NCI-H2081 (cell line): ENCODE measurements at places on chromosomes 7 and 10.

DNA sequence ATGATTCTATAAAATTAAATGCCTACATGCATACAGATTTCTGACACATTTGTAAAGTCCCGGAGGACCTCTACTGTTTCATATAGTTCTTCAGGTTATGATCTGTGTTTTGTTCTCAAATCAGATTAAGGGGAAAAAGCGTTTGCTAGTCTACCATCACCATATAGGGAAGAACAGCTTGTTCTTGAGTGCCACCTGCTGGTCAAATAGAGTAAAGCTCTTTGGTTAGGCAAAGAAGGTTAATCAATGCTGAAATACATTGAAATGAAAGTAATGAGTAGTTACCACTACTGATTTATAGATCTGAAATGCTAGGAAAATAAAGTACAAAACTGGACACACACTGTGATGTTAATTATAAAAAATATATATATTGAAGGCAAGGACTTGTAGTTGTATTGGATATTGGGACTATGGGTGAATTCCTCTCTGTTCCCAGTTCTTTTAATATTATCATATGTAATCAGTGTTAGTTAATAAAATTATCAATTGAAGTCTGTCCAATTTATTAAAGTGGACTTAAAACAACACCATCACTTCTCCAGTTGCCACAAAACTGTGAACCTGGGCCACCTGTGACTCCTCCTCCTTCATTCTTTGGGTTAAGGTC, 72.6 kb upstream of the PDLIM1 start:
- peak; percentile 67 for DNase-seq

GRCh38 chr10:110698340-110698739, 54.2 kb downstream of the RBM20 start:
- no peak for DNase-seq

GRCh38 chr7:22564511-22565045, 64.6 kb upstream of the STEAP1B start:
- DNase-seq = no peak

DNA sequence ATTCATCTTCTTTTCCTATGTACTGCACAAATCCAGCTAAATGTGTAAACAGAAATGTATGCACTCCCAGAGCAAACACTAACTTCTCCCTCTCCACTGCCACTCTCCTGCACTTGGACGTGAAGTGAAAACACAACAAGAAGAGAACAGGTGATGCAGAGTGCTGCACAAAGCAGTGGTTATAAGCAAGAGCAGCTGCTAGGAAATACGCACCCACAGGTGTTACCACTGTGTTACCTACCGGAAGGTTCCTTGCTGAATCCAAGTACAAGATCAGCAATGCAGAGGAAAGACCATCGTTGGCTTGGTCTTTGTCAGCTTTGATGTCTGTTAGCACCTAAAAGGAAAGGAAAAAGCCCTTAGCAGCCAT, 54.6 kb upstream of the NCAPG2 start:
- no peak for DNase-seq

DNA sequence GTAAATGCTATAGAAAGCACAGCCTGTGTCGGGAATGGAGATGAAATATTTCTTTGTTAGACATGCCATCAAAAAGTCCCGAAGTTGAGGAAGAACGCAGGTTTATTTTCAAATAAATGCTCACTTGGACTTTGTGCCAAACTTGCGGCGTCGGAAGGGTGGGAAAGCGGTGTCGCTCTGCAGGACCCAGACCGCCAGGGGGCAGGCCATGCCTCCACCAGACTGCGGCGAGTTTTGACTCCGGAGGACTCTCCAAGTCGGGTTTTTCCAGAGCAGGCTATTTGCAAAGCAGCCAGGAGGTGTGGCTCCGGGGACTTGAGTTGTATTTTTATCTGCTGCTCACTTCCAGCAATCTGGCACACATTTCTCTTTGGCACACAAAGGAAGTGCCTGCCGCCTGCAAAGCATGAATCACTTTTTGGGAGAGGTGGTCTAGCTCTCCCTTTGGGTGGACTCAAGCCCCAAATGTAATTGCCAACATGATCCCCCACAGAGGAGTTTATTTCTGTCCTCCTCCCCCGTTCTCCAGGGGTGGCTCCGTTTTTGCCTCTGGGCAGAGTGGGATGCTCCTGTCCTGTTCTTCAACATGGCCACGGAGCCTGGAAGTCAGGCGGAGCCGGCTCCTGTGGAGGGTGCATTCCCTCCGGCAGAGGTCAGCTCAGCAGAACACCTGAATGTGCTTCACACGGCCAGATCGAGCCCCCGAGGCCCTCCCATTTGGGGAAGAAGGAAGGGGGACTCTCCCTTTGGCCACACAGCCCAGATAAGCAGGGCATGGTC, 82.3 kb upstream of the GPR26 start:
- DNase-seq = peak; percentile 16

DNA sequence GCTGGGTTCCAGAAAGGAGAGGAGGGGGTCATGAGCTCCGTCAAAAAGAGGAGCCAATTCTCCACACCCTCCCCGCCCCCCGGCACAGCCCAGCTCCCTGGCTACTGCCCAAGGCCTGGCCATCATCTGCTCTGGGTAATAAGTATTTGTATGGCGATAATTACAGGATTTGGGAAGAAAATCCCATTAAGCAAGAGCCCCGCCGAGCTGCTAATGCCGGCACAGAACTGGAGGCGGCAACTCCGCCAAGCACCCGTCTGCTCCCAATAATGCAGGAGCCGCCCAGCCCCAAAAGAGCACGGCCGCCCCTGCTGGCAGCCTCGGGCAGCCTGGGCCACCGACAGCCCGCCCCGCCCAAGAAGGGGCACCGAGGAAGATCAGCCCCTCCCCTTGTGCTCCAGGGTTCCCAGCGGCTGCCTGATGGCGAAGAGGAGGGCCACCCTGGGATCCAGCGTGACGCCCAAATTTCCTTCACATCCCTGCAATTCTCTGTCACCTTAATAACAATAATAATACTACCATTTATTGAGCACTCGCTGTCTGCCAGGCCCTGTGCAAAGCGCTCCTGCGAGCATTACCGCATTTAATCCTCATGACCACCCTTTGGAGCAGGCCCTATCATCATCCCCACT, 5.9 kb downstream of the SLIT1 start:
- DNase-seq = peak; percentile 93

DNA sequence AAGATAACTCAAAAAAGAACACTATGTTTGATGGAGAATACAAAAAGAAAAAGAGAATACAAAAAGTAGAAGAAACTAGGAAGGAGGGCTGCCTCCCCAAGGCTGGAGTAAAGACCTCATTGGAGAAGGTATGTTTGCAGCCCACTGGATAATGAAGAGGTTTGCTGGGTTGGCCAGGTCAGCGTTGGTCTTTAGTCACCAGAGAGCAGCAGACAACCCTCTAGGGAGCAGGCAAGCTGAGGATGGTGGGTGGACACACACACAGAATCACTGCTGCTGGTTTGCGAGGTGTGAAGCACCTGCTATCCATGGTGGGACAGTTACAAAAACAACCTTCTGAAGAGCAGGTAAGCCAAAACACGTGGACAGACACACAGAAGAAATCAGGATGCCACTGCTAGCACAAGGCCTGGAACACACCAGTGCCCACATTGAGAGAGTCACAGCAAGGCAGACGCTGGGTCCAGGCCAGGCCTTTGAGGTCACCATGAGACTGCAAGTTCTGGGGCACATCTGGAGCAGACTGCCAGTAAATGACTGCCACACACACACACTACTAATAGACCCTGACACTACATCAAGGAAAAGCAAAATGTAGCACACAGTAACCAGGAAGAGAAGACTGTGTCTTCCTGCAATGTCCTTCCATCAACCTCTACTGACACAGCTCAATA, 43.0 kb downstream of the MTERF1 start:
- no peak for DNase-seq

GRCh38 chr10:74075906-74076305, 74.7 kb downstream of the AP3M1 start:
- no peak for DNase-seq

DNA sequence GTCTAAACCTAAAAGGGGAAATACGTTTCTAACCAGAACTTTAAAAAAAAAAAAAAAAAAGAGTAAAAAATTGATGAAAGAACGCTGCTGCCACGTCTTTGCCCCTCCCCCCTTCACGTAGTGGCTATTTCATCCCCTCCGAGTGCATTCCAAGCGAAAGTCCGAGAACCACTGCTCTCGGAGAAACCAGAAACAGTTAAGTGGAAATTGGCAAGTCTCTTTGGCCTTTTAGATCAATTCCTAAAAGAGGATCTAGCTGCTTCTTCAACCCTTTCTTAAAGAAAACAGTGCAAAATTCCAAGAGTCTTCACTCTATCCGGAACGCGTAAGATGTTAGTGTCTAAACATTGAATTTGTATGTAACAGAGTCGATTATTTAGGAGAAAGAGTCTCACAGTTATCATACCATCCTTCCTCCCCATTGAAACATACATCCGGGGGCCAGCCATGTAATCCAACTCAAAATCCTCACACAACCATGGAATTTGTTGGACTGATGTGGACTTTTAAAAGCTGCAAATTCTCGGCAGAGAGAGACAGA, 1.1 kb downstream of the P4HA1 start:
- no peak for DNase-seq

- DNase-seq = no peak
Measured at GRCh38 chr7:24478137-24478655, 95.1 kb upstream of the PALS2 start.

- no peak for DNase-seq
Measured at GRCh38 chr7:142956951-142957623, 5.1 kb downstream of the KEL start.

GRCh38 chr10:83373671-83374070, 765.6 kb upstream of the GHITM start:
- DNase-seq = peak; percentile 13

- DNase-seq = no peak
Measured at GRCh38 chr10:117241541-117242462, 888 bp downstream of the SLC18A2 start.

GRCh38 chr10:4240608-4241197, 455.7 kb upstream of the KLF6 start:
- no peak for DNase-seq

DNA sequence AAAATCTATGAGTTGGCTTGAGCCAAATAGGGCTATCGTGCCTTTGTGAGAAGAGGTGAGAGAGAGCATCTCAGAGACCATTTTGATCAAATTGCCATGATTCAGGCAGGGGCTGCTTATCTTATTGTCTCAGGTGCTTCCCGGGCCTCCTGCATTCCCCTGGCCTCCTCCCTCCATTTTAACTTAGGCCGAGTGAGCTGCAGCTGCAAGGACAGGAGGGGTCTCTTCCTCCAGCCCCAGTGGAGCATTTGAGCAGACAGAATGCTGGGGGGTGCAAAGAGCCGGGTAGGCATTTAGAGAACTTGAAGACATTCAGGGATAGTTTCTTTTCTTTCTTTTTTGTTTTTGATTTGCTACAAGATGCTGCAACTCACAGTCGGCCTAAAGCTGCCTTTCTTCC, 59.0 kb downstream of the BUB3 start:
- no peak for DNase-seq
